ENCODE measurements at places on chromosomes 5 and 9.

DNA sequence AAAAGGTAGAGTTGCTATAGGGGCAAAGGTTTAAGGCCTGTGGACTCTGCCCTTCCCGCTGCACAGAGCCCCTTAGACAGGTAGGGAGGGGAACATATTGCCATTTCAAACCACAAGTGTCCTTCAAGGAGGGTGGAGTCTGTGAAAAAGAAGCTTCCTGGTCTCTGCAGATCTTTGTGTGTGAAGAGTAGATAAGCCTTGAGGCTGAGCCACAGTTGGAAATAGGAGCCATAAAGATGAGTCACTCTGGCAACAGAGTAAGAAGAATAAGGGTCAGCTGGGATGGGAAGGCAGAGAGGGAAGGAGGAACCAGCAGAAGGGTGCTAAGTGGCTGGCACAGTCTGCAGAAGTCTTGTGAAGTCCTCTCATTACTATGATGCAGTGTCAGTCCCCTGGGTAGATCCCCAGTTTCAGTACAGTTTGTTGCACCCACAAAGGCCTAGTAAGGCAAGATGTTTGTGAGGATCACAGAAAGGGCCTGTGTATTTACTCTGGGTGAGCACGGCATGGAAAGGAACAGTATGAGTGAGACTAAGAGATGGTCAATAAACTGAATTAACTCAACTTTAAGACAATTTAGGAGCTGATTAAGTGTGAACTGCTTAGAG lies 18.1 kb downstream of the GRXCR2 start:
- DNase-seq, result no peak

DNA sequence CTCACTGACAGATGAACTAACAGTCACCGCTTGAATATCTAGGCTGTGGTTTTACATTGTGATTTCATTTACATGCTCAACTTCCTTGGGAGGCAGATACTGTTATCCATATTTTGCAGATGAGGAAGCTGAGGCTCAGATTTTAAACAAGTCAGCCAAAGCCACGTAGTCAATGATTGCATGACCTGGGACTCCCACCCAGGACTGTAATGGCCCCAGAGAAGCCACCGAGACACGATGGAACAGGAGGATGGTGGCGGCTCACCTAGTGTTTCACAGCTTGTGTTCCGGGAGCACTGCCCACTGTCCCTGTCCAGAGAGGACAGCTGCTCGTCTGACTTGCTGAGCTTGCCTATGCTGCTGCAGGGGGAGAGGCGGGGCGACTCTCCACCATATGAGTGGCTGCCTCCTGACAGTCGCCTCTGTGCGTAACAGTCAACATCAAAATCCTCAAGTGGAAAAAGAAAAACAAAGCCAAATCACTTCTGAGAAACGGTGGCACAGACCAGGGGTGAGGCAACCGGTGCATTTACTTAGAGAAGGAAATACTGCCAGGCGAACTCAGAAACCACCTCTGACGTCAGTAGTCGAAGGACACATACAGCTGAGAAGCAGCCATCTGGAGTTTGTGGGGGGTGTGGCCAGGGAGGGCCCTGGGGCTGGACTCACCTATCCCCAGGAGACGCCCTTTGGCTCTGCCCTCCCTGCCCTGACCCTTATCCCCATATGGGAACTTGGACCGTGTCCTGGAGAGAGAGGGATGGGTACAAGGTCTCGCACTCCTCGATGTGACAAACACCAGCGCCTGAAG lies 82.5 kb downstream of the PRRT1B start:
- DNase-seq, result peak; percentile 56

DNA sequence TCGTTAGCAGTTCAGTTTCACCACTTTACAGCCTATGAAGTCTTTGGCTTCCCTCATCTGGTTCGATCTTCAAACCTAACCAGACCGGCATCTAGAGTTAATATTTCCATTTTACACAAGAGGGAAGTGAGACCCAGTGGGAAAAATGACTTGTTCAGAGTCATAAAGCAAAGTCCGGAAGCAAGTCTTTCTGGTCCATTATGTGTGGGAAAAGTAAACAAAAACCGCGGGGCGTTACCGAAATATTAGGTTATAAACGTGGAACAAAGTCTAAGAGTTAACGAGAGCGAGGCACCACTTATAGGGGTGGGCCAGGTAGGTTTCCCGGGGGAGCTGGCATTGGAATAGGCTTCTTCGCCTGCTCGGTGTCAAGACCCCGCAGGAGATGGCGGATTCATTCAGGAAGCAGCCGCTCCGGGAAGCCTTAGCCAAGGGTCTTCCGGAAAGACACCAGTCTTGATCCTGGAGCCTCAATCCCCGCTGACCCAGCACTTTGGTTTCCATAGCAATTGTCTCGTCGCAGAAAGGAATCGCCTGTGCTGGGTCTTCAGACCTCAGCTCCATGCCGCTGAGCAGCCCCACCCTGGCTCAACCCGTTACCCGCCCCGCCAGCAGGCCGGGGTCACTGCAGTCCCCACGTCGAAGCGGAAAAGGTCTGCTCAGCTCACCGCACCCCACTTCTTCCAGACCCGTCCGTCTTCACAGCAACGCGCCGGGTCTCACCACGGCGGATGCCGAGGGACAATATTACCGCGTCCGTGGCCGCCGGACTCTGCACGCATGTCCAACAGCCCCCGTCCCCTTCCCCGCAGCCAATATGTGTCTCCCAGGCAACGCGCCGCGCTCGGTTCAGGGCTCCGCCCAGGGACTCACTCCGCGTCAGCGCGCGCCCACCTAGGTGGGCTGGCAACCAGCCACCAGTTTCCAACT lies at the start of gene C5orf52:
TSS of gene C5orf52 (plus strand) at position 872 of the 930 bp plus-strand sequence. CDS start 82 bp downstream, outside the sequence.
- DNase-seq, result no peak

DNA sequence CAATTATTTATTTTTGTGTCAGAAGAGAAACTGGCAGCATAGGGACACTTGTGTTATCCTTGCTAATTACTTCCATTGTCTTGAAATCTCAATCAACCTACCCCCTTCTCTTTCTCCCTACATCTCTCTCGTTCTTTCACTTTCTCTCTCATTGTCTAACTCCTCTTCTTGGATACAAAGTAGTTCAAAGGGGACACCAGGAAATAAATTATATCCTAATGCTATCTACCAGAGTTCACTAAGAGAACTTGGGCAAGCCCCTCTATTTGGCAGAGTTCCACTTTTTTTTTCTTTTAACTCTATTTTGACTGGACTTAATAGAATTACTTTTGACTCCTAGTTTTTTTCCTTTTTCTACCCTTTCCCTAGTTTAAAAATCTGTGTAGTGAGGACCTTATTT lies 102.2 kb downstream of the MEF2C start:
- DNase-seq, result no peak

GRCh38 chr5:144151026-144151425 lies 19.4 kb downstream of the YIPF5 start:
- no peak for DNase-seq

DNA sequence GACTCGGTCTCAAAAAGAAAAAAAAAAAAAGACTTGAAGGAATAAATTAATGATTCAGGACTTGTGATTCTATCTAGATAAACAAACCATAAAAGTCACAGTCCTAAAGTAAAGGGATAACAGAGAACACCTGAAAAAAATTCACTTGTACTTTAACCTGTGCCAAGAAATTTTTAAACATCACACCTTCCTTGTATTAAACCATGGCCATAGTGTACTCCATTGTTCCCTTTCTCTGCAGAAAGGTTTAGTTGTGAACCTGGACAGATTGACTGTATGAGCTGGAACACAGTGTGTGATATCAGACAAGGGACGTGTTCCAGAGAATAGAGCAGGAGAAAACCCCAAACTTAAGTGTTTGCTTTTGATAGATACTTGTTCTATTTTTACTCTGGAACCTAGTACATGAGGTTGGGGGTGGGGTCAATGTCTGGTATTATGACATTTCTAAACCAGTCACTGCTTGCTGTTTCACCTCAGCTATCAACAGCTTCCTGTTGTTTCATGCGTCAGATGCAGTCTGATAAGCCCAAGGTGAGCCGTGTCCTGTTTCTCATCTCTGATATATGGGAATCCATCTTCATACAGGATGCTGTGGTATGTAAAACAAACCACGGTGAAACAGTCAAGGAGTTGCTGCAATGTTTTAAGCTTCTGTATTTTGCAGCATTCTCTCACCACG lies 62.5 kb upstream of the ITGA1 start:
- no peak for DNase-seq

- no peak for DNase-seq
Observed at GRCh38 chr5:150305095-150305494, 2.4 kb upstream of the ARSI start.
